Suppressor macrophage treated with lipopolysaccharide for 1 hour (primary cell): ENCODE measurements at places on chromosomes 5 and 9.

DNA sequence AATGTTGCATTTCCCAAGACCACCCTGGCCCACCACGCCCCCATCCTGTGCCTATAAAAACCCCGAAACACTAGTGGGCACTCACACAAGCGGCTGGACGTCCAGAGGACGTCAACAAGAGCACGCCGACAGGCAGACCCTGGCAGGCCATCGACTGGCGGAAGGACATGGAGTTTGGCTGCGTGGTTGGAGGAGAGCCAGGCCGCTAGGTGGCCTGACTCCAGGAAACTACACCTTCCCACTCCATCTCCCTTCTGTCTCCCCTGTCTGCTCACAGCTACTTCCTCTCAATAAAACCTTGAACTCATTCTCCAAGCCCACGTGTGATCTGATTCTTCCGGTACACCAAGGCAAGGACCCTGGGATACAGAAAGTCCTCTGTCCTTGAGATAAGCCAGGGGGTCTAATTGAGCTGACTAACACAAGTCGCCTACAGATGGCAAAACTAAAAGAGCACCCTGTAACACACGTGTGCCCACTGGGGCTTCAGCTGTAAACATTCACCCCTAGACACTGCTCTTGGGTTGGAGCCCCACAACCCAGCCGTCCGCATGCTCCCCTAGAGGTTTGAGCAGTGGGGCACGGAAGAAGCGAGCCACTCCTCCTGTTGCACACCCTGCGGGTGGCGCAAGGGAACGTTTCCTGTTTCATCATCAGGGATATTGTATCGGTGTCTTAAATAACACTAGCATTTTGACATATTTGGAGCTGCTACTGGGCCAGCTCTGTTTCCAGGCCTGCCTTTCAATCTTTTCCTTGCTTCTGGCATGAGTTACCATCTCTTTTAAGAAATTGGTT lies 54.5 kb upstream of the TAF11L2 start:
- peak; percentile 36 for DNase-seq

DNA sequence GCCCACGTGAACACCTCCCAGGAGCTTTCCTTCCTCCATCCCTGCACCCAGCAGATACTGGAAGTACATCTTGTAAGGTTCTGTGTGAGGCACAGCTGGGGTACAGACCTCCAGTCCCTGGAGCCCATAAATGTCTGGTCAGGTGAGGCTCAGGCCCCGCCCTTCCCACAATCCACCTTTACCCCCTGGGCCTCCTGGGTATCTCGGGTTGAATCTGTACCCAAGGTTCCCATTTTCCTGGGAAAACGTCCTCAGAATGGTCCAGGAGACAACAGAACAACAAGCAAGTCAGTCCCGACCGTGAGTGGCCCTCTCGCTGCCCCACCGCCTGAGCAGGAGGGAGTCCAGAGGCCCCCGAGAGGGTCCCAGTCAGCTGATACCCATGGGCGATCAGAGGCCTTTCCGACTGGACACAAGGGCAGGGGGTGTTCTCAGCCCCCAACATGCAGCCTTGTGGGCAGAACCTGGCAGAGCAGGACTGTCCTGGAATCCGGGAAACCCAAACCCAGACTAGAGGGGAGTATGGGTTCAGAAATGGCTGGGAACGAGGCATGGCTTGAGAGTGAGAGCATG lies 4.3 kb downstream of the SPATA31E1 start:
- DNase-seq: peak; percentile 10

DNA sequence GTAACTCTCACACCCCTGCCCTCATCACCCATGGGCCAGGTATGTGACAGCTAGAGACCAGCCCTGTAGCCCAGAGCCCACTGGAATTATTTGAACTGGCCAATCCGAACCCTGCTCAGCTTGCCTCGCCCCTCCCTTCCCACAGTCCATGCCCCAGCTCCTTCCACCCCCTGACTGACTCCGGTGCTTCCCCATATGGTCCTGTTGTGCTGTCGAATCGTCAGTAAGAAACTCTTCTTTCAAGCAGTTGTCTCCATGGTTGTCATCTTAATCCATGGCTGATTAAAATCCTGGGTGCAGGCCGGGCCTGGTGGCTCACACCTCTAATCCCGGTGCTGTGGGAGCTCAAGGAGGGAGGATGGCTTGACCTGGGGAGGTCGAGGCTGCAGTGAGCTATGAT lies 118.5 kb downstream of the COL23A1 start:
- DNase-seq: no peak

DNA sequence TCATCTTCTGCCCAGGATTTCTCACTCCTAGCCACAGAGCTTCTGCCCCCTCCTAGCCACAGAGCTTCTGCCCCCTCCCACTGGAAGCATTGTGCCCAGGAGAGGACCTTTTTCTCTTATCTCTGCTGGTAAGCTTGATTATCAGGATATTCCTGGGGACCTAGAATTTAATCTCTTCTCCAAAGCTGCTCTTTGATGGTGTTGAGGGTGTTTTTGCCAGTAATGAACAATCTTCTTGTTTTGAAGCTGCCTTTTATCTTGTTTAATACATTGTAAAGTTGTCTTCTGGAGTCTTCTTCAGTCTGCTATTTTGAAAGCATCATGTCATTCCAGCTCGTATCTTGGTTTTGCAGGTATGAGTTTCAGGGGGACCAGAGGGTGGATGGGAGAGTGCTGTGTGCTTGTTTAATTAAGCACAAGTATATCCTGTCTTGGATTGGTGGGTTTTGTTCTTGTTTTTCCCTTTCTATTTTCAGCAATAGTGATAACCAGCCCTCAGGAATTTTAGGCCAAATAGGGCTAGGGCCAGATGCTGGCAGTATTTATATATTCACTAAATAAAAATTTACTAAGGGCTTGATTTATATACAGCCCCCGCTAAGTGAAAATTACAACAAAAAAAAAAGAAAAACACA lies 214.0 kb upstream of the DMRT1 start:
- DNase-seq: no peak
